ENCODE measurements at places on chromosomes 6 and 20.

GRCh38 chr20:39778847-39779604 lies 816.9 kb downstream of the DHX35 start:
- no peak for DNase-seq

GRCh38 chr6:163712981-163713380 lies 298.5 kb downstream of the QKI start:
- no peak for DNase-seq

DNA sequence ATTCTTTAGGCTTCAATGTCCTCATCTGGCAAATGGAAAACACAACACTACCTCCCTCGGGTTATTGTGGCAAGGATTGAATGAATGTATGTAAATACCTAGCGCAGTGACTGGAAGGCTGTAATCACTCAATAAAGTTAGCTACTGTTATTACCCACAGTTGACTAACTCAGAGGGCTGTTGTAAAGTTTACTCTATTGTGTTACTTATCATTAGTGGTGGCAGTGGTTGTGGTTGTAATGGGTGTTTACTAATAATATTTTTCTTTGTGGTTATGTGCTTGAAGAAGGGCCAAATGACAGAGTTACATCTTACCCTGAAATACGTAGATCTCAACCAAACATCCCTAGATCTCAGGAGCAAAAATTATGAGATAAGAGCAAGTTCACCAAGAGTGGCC lies 42.0 kb upstream of the PXDC1 start:
- no peak for DNase-seq

DNA sequence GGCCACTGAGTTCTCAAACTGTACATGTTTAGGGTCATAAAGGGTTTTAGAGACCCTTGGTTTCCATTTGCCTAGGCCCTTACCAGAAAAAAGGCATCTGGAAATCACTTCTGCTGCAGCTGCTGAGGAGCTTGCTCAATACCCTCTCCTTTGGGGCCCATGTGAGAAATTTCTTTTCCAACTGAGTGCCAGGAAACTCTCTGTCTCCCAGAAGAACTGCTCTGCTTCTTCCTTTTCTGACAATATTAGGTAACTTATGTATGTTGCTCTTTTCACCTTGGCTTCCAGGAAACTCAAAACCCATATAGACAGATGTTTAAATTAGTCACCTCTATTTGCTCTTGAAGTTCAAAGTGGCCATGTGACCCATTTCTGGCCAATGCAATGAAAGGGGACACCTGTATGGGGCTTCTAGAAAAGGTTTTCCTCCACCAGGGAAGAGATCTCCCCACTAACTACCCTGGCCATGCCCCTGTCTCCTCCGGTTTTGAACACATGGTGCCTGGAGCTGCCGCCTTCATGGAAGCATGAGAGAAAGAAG lies 121.6 kb downstream of the PREX1 start:
- no peak for DNase-seq

- DNase-seq: no peak
Observed at GRCh38 chr20:10654630-10655029, 19.2 kb downstream of the JAG1 start.

DNA sequence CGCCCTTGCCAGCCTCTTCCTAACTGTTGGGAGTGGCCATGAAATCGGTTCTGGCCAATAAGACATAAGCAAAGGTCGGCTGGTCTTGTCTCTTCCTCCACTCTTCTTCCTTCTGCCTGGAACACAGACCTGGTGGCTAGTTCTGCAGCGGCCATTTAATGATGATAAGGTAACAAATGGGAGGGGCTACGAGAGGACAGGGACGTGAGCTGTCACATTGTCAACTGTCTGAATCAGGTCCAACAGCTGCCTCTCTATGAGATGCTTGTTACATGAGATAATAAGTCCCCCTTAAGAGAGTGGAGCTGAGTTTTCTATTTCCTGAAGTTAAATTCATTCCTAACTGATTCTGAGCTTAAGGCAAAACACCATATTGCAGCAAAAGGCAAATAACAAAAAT lies 12.5 kb upstream of the TMEM242 start:
- DNase-seq: no peak

- no peak for DNase-seq
Observed at GRCh38 chr6:103675807-103676406, 1183.8 kb downstream of the HACE1 start.

- DNase-seq: no peak
Observed at GRCh38 chr20:53202777-53203176, 230.6 kb downstream of the TSHZ2 start.

- no peak for DNase-seq
Observed at GRCh38 chr6:6843057-6843627, 254.6 kb downstream of the LY86 start.

- no peak for DNase-seq
Observed at GRCh38 chr20:2692886-2693285, 306 bp downstream of the EBF4 start.

GRCh38 chr6:108166664-108167448 lies 1.0 kb downstream of the NR2E1 start:
- DNase-seq: no peak

- no peak for DNase-seq
Observed at GRCh38 chr20:49519212-49519712, 36.8 kb upstream of the KCNB1 start.

DNA sequence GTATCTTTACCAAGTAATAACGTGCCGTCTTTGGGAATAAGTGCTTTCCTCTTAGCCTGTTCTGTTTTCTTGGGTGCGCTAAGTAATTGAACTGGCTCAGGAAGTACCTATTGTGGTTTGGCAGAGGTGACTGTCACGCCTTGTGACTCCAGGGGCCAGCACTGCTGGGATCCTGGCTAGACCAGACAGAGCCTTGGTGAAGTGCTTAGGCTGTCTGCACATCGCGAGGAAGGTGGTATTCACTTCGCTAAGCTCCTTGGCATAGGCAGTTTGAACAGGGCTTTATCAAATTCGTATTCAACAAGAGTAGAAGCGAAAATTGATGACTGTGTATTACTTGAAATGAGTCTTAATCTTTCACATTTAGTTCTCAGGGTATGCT lies 17.6 kb downstream of the PRDM1 start:
- no peak for DNase-seq

DNA sequence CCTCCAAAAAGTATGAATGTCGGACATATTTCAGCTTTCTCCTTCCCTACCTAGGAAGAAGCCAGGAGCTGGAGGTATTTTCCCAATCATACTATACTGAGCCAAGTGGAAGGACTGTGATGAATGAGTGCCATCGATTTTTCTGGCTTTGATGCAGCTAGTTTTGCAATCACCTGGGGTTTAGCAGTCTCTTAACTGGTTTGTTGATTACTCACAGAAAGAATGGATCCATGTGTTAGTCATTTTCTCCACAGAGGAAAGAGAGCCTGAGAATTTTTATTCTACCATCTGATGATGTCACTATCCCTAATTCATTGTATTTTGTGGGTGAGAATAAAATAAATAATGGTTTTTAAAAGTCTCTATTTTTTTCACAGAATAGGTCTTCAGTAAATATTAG lies 282.9 kb upstream of the RNF217 start:
- DNase-seq: no peak

DNA sequence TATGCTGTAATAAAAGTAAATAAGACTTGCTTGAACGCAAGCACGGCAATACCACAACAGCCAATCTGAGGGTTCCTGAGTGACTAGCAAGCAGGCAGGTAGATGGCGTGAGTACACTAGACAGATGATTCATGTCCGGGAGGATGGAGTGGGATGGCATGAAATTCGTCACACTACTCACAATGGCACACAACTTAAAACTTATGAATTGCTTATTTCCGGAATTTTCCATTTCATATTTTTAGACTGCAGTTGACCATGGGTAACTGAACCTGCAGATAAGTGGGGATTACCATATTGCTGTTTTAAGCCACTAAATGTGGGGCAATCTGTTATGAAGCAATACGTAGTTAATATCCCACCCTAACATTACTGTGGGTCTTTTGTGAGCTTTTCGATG lies 93.6 kb upstream of the NFATC2 start:
- no peak for DNase-seq

- no peak for DNase-seq
Observed at GRCh38 chr20:24698706-24699206, 229.3 kb downstream of the SYNDIG1 start.

GRCh38 chr6:43339168-43339567 lies 30.3 kb downstream of the ZNF318 start:
- DNase-seq: no peak

DNA sequence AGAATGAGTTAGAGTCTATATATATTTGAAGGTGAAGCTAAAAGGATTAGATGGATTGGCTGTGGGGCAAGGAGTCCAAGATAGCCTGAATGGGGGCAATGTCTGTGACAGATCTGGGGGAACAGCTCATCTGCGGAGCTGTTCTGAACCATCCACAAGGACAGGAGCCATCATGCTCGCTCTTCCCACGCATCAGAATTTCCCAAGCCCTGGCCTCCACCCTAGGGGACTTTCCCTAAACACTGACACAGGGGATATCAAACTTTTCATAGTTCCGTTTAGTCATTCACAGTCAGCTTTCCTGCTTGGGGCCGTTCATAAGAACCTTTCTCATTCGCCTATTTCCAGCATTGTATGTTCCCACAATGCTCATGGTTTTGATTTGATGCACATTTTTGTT lies 37.6 kb upstream of the CCN6 start:
- no peak for DNase-seq

DNA sequence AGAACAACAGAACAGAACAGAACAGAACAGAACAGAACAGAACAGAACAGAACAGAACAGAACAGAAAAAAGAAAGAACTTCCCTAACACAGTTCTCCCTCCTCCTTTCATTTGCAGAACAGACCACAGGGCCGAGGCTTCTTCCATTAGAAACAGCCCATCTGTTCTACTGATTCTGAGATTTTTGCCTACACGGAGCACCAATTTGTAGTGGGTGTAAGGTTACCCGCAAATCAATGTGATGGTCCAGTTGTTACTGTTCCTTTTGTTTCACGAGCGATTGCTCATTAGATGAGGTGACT lies 734 bp upstream of the OGFRL1 start:
- DNase-seq: no peak

DNA sequence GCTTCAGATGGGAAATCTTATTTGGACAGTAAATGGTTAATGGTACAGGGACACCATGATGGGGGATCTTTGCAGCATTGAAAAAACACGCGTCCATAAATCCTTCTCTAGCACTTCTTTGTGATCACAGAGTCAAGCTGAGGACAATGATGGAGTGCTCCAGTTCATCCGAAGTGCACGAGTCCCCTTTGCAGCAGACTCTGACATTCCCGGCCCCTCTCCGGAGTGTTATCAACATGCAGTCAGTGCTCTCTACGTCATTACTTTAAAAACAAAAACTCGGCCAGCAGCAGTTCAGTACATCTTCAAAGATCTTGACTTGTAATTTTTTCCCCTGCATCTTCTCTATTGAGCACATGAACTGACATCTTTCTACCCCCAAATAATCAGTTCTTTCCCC lies 185.5 kb upstream of the AKAP12 start:
- DNase-seq: no peak

GRCh38 chr6:99467509-99468106 lies 42.5 kb upstream of the PNISR start:
- peak; percentile 6 for DNase-seq

GRCh38 chr6:165643015-165643414 lies 20.0 kb downstream of the PDE10A start:
- DNase-seq: no peak

DNA sequence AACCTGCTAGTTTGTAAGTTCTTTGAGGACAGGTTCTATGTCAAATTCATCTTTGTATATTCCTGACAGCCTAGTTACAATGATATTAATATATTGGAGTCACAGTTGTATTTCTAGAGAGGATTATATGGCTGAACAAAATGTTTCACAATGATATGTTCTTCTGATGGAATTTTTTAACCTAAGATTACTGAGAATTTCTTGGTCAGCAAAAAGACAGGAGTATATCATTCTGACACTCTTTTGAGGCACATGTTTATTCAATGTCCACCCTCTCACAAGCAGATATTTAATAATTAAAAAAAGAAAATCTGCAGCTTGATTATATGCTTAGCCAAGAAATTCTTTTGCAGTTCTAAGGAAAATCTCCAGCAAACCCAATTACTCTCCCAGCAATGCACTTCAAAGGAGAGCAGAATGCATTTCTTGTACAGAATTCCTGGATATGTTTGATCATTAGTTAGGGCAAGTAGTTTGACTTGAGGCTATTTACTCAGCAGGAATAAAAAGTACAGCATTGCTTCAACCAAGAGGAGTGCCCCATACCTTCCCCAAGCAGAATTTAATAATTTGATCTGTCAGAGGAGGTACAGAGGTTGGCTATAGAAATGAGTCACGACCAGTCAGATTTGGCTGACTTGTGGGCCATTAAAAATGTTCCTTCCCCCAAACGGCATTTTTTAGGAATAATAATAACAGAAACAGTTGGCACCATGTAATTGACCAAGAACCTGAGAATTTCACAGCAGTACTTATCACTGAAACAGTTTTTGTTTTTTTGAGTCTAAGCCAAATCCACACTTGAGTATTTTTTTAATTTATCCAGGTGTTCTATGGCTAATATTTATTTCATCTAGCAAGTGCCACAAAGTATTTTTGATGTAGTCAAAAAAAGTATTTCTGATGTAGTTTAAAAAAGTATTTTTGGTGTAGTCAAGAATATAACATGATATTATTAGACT lies 508.1 kb upstream of the FLRT3 start:
- no peak for DNase-seq

GRCh38 chr6:43468748-43469681 lies 8.4 kb upstream of the TJAP1 start:
- no peak for DNase-seq

GRCh38 chr6:14270925-14271788 lies 153.6 kb downstream of the CD83 start:
- no peak for DNase-seq

GRCh38 chr6:37972994-37973757 lies 153.6 kb downstream of the ZFAND3 start:
- no peak for DNase-seq

GRCh38 chr20:47202733-47203667 lies 153.5 kb downstream of the ZMYND8 start:
- no peak for DNase-seq

GRCh38 chr6:105941621-105942412 lies 144.3 kb upstream of the PRDM1 start:
- DNase-seq: no peak

GRCh38 chr20:36663031-36663430 lies 17.0 kb upstream of the SLA2 start:
- DNase-seq: no peak

GRCh38 chr20:59948828-59949720 lies 8.9 kb downstream of the FAM217B start:
- peak; percentile 29 for DNase-seq

- no peak for DNase-seq
Observed at GRCh38 chr6:90621581-90621980, 34.7 kb upstream of the MAP3K7 start.

DNA sequence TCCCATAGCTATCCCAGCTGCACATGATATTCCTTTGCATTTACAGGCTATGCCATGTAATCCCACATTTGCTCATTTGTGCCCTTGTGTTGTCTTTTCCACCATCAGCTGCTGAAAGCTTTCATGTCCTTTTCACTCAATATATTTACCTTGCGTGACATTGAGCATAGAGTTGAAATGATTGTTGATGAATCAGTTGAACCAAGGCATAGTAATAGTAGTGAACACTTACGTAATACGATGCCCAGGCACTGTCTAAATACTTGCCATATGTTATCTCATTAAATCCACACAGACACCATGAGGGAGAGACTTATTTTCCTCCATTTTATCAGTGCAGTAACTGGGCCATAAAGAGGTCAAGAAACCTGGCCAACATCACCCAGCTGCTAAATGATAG lies 13.1 kb downstream of the RNF8 start:
- no peak for DNase-seq

Data from HFF-Myc (cell line).